Occipital lobe (tissue), 3 donors: ENCODE measurements at places on chromosomes 11 and 22. TPM values are rescaled to one million over a fixed set of nuclear protein-coding genes. Genes with fewer than 3 reads are reported as not detected.
A peak's percentile ranks its signal among the peaks of the same experiment; 100 is the strongest.

Gene RNASEH2C
- total RNA-seq, result 9.4 TPM

Gene HPX
- total RNA-seq, result 2.3 TPM

Gene XPNPEP3
- total RNA-seq, result 6.4 TPM

Gene ACO2
- 64.4 TPM for total RNA-seq

Gene LUZP2
- 93.6 TPM for total RNA-seq

Gene ZFPL1
- total RNA-seq, result 14.7 TPM

Gene VSTM5
- 1.1 TPM for total RNA-seq

Gene CENPM
- 1.6 TPM for total RNA-seq

Gene SMIM35
- not detected for total RNA-seq

Gene TRPC6
- 6.9 TPM for total RNA-seq

DNA sequence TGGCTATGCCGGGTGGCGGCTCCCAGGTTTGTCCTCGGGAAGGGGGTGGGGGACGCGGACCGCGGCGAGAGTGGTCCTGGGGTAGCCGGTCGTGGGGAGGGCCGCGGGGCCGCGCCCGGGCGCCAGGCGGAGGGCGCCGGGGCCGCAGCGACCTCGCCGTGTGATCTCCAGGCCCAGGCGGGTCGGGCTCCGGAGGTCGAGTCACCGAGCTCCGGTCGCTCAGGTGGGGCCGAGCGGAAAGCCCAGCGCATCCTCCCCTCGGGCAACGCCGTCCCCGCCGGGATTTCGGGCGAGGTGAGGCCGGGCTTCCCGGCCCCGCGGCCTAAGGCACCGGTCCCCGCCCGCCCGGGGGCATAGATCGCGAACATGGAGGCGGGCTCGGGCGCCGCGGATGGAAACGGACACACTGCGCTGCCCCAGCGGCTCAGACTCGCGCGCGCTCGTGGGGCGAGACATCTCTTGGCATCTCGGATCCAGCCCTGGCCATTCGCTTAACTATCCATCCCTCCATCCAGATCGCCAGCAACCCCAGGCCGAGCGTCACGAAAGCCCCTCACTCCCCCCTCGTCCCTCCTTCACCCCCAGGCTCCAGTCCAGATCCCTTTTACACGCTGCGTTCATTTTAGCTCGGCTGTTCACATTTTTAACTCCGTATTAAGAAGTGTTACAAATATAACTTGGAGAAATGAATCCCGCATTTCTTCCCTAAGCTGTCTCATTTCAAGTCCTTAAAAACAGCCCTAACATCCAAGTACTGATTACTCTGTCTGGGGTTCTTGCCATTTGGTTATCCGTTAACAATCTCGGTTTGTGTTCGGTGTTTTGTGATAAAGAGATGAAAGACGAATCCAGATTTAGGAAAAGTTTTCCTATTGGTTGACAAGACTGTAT lies 460 bp downstream of the ZC3H12C start:
- DNase-seq, result peak; percentile 42

- DNase-seq, result no peak
Measured at GRCh38 chr22:41343717-41344116, 38.0 kb upstream of the TEF start.

GRCh38 chr11:13347901-13348300 lies 70.3 kb downstream of the BMAL1 start:
- DNase-seq, result no peak

DNA sequence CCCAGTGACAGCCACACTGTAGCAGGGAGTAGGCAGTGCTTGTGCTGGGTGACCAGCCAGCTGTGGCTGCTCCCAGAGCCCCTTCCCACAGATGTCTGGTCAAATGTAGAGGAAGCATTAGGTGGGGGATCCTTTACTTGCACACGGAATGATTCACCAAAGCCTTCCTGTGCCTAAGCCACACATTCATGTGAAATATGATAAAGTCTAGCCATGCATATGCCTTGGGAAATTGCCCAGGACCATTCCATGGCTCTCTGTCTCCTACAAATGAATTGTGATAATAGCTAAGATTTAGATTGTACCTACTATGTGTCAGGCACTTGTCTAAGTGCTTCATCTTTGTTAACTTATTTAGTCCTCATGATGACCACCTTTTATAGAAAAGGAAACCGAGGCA lies 217.5 kb upstream of the E2F8 start:
- DNase-seq, result no peak

DNA sequence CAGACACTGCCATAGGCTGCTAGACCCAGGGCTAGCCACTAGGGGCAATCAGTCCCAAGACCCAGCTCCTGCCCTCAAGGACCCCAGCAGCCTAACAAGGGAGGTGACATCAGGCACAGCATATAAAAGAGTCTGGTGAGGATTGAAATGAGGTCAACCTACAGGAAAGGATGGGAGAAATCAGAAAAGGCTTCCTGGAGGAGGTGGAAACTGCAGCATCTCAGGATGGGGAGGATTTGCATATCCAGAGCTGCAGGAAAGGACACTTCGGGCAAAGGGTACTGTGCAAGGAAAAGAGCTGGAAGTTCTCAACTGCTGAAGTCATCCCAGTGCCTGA lies 2.9 kb upstream of the ARFGAP2 start:
- DNase-seq, result no peak

DNA sequence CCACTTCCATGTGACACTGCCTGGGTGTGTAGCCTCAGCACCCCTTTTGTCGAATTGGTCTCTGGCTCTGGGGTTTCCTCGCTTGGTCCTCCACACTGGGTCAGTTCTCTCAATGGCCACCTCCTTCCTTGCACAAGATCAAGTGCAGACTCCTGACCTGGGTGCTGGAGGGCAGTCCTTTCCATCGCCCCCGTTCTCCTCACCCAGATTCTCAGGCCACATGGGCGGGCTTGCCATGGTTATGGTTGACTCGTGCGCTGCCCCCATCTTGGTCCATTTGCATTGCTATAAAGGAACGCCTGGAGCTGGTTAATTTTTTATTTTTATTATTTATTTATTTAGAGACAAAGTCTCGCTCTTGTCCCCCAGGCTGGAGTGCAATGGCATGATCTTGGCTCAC lies 5.5 kb upstream of the PARVB start:
- no peak for DNase-seq

GRCh38 chr11:1029654-1030053 lies 6.9 kb downstream of the MUC6 start:
- DNase-seq, result no peak

DNA sequence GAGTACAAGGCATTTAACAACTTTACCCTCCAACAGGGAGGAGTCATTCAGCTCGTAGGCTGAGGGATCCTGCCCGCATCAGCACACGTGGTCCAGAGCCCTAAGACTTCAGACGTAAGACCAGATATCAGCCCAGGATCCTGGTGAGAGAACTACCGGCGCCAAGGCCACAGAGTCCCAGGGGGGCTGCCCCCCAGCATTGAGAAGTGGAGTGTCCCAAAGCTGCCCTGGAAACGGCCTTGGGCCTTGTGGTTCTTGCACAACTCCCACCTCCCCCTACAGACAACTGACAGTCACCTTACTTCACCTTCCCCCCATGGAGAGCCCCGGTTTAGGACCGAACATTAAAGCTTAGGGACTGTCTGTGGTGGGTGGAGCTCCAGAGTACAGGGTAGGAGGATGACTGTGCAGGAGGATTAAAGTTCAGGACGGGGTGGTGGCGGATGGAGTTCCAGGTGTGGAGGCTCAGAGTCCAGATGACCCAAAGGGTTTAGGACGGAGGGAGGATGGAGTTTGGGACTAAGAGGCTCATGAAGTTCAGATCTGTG lies 1.0 kb downstream of the C11orf91 start:
- no peak for DNase-seq

DNA sequence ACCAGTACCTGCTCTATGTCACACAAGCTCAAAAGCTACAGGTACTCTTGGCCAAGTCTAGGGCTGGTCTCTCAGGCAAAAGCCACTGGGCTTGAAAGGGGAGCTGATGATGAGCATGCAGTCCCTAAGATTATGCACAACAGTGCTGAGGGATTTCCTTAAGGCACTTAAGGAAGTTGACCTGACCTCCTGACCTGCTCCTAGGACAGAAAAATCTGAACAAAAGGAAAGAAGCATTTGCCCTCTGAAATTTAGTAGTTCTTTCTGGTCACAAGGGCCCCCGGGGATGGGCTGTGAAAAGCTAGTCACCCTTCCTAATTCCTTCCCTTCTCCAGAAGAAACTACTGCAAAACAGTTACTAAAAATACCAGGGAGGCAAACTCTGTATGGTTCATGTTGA lies 83.6 kb upstream of the PHOX2A start:
- no peak for DNase-seq

DNA sequence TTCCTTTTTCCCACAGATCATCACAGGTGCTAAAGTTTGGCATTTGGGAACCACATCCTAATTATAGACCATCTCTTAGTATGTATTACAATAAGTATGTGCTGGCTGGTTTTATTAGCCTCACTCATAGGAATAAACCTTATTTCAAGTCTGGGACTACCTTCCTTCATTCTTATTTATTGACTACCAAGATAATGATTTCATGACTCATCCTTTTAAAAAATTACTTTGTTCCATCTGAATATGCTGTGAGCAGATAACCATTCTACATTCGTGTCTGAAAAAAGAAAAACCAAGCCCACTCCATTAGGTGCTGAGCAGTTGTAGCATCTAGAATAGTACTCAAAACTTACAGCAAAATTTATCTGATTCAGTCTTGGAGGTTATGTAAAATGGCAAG lies 12.3 kb downstream of the TNRC6B start:
- no peak for DNase-seq

- no peak for DNase-seq
Measured at GRCh38 chr22:50058906-50059880, 1.1 kb upstream of the TTLL8 start.

DNA sequence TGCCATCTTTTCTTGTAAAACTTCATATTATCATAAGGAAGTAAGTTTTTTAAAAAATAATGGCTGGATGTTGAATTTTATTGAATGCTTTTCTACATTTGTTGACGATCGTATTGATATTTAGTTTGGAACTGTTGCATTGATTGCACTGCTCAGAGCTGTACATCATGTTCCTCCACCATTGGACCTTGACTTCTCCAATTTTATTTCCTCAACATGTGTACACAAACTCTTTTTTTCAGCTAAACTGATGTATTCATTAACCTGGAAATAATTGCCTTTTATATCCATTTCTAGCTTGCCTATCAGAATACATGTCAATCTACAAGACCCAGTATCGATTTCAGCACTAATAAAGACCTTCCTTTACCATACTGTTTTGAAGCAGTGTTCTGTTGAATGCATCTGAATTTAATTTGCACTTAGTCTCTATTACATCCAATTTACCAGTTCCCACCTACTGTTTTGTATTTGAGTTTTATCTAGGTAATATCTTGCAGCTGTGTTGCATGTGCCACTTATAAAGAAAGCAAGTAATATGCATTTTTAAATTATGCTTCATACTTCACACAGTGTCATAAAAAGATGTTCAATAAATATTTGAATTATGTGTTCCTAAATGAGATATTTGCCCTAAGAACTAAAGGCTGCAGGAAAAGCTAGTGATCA lies 5.5 kb downstream of the CEP57 start:
- DNase-seq, result no peak

GRCh38 chr11:116615211-116615865 lies 157.4 kb downstream of the BUD13 start:
- no peak for DNase-seq

DNA sequence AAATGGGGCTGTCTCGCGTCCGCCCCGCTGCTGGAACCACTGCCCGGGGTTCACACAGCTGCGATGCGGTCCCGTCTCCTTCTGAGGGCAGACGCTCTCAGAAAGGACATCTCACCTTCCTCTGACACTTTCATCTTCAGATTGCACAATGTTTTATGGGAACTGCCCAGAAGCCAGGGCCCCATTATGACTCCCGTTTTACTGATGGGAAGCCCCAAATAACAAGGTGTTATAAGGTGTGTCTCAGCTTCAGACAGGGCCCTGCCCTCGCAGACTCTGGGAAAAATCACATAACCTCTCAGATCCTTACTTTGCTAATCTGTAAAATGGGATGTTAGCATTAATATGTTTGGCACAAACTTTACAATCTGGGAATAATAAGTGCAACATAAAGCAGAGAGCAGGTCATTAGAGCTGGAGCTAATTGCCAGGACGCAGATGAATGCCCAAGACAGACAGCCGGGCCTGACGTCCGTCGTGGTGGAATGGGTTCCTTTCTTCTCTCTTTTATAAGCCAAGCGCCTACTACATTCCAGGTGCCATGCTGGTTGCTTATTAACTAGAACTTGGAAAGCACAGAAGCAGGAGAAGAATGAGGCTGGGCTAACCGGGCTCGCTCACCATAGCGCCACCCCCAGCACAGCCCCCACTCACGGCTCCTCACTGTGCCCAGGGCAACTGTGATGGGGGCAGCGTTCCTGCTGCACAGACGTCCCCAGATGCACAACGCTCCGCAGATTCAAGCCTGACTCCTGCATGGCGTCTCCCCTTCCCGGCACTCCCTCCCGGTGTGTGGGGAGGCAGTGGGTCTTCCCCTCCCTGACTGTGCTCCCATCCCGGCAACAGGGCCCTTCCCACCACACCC lies 43.8 kb downstream of the TRMU start:
- DNase-seq, result no peak

DNA sequence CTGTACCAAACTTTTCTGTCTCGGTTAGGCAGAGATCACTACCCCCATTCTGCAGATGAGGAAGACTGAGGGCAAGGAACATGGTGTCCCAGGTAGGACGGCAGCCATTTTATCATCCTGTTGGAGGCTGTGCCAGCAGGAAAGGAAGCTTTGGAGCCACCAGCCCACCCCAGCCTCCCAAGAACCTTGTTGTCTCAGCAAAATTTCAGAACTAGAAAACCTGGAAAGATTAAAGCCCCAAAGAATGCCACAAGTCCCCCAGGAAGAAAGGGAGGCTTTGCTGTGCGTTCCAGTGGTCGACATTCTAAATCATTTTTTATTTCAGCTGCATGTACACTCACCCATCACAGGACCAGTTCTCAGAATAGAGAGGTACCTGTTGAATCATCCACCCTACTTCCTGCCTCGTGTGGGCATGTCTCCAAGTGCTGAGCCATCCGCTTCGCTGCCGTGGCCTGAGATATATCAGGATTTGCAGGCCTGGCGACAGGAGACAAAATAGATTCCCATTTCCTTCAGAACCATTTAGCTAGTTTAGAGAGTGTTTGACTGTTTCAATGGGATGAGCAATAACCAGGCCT lies 13.0 kb upstream of the EIF3D start:
- peak; percentile 40 for DNase-seq

GRCh38 chr11:123057661-123058305 lies 4.2 kb downstream of the HSPA8 start:
- no peak for DNase-seq
